ENCODE measurements at places on chromosomes 5 and 9.
A peak's percentile ranks its signal among the peaks of the same experiment; 100 is the strongest.

- no peak for DNase-seq
These were observed 336.6 kb upstream of the DAB2 start for GRCh38 chr5:39761199-39761950.

- no peak for DNase-seq
These were observed 66.5 kb upstream of the TGFBR1 start for GRCh38 chr9:99038484-99038820.

- DNase-seq: no peak
These were observed 59.2 kb downstream of the YTHDC2 start for GRCh38 chr5:113572716-113573115.

GRCh38 chr5:36646507-36647023 is 40.2 kb downstream of the SLC1A3 start:
- no peak for DNase-seq

DNA sequence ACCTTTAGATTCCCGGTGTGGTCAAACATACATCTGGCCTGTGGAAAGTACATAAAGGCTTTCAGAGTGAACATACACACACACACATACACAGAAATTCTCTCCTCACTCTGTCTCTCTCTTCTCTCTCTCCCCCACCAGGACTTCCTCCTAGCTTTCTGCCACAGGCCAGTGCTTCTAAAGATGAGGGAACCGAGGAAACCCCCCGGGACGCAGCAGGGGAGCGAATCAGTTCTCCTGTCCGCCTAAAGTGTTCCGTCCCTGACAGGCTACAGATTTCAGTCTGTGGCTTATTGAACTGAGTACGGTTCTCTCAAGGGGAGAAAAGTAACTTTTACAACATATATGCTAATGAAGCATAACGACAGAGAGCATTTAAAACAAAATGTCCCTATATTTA is 75.8 kb downstream of the MED27 start:
- DNase-seq: no peak

DNA sequence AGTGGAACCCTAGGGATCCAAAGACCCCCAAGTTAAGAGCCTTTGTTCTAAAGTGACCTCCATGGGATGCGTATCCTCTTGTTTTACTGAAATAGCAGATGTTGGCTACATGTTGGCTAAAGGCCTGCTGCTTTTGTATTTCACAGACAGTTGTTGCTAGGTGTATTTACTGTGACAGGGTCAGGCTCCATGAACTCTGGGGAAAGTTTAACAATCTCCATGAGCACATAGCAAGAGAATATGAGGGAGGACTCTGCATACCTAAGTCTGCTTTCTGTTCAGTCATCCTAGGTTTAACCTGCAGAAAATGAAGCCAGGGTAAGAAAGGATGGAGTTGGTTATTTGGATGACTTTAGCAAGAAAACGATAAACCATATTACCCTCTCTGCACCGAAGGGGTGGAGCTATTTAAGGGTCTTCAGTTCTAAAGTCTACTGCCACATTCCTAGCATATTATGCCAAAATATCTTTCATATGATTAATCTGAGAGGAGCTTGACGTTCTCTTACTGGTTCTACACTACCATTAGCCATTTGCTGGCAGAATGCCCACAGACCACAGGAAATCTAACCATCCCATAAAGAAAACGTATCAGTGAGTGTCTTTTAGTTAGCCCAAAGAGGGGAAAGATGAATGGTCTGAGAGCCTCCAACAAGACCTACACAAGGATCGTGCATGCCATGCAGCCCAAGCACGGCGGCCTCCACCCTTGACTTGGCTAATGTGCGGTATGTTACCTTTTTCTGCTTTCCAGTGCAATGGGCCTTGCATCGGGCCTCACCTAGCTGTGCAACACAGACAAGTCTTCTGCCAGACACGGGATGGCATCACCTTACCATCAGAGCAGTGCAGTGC is 127.8 kb downstream of the SAXO1 start:
- DNase-seq: no peak

DNA sequence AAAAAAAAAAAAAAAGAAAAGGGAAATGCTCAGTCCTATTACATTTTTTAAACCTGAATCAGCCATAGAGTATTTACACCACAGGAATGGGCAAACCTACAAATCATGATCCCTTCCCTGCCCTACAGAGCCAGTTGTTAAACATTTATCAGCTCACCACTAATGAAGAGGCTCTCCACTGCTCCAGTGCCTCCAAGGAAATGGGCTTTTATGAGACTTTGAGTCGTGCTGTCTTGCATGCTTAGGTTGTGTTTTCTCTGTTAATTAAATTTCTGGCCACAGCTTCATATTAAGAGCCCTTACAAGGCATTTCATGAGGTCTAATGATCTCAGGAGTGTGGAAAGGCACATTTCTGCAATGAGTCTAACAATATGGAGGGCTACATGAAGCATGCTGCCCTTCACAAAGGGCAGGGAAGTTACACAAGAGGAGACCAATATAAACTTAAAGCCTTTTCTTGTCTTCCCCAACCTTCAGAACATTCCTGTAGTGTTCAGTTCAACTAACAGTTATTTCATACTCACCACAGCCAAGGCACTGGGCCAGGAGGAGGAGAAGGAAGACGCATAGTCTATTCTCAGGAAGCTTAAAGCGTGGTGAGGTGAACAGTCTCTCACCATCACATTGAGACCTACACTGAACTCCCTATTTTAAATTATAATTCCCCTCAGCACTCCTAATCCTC is 140.1 kb upstream of the ABCA1 start:
- DNase-seq: no peak

GRCh38 chr5:143345671-143346440 is 57.6 kb downstream of the NR3C1 start:
- no peak for DNase-seq

DNA sequence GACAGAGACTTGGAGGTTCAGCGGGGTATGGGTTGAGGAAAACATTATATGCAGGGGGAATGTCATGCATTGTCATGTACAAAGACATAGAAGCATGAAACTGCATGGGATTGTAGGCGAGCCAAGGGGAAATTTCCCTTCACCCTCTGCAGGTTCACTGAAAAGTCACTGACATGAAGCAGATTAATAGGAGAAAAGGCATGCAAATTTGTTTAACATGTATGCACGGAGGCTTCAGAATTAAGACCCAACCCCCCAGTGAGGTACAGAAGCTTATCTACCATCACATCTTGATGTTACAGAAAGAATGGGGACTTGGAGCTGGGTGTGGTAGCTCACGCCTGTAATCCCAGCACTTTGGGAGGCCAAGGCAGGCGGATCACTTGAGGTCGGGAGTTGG is 18.5 kb downstream of the NIM1K start:
- DNase-seq: no peak

GRCh38 chr9:109776391-109776790 is 3.6 kb upstream of the PALM2AKAP2 start:
- DNase-seq: no peak

DNA sequence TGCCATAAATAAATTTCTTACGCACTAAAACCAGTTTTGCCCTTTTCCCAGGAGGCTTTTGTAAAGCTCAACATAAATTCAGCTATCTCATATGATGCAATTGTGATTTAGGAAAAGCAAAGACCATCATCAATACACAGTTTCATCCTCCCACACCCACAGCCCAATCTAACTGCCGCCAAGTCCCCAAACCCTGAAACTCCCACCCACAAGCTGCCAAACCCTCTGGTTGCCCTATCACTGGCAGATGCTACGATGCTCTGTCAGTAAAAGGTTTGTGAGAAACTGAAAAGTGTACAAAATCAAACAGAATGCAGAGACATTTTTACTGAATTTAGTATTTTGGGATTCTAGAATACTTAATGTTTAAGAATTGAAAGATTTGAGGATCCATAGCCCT is 42.8 kb upstream of the NR4A3 start:
- DNase-seq: no peak

- no peak for DNase-seq
These were observed 18.6 kb upstream of the PSAT1 start for GRCh38 chr9:78278177-78278777.

GRCh38 chr9:127216210-127216887 is 48.2 kb upstream of the GARNL3 start:
- no peak for DNase-seq

DNA sequence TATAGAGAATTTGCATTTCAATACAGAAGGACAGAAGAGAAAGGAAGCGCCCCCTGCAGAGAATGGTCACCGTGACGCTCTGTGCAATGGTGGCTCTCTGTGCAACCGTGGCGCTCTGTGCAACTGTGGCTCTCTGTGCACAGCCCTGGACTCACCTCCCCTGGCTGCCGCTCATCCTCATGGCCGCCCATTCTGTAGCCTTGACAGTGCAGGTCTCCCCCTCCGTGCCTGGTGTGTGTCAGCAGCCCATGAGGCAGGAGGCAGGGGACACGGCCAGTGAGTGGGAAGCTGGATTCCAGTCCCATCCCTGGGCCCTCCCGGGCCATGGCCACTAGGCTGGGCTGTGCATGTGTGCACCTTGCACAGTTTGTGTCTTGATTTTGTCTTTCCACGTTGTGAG is 12.0 kb downstream of the EXOC3 start:
- DNase-seq: no peak

DNA sequence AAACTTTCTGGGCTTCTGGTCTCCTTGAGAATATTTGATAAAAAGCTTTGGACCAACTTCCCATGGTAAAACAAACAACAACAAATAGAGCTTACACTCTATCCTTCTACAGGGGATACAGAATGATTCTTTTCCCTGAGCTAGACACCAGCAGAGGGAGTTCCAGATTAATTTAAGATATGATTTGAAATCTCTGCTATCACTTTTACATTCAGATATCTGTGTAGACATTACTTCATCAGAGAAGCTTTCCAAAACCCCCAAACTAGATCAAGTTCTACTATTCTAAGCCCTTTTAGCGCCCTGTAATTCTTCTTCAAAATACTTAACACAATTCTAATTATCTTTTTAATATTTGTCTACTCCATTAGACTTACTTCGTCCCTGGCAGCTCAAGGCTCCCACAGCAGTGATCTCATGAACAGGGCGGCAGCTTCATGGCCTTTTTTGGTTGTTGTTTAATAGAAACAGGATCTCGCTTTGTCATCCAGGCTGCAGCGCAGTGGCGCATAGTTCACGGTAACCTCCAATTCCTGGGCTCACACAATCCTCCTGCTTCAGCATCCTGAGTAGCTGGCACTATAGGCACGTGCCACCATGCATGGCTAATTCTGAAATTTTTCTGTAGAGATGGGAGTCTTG is 955 bp upstream of the GALNT12 start:
- DNase-seq: no peak

GRCh38 chr9:129868872-129869486 is 33.7 kb downstream of the USP20 start:
- peak; percentile 86 for DNase-seq

DNA sequence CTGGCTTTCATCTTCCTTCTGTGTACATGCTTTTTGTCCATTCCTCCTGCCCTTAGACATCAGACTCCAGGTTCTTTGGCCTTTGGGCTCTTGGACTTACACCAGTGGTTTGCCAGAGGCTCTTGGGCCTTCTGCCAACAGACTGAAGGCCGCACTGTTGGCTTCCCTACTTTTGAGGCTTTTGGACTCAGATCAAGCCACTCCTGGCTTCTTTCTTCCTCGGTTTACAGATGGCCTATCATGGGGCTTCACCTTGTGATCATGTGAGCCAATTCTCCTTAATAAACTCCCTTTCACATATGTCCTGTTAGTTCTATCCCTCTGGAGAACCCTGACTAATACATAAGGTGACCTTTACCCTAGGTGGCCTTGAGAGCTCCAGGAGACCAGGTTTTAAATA is 189.1 kb upstream of the CCNG1 start:
- no peak for DNase-seq

DNA sequence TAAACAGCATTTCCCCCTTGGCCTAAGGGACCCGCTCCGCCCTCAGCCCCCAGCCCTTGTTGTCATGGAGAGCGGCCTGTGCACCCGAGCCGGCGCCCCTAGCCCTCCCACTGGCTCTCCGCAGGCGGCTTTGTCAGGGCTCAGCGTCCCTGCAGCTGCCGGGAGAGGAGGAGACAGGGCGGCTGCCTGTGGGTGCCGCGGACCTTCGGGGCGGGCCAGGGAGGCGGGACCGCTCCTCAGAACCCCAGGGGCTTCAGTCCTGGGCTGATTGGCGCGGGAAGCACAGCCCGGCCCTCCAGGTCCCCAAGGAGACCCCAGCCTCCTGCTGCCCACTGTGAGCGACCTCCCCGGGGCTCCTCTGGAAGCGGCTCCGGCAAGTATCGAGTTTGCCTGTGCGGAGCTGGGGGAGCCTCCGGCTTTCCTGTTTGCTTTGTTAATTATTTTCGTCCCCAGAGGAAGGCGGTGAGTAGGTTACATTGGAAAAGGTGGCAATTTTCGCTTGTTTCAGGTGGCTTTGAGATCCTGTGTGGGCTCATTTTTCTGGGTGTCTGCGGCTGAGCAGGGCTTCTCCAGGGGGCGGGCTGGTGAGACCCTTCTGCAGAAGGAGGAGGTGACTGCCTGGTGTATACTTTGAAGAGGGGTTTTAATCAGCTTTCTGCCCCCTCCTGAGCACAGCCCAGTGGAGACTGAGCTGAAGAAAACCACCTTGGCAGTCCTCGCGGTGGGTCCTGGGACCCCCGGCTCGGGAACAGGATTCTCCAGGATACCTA is at the start of gene FGD3:
Gene FGD3, plus strand, starts transcription at position 256 of the 770 bp plus-strand sequence. CDS start 28,734 bp downstream, outside the sequence.
- no peak for DNase-seq

- DNase-seq: no peak
These were observed 21.7 kb downstream of the TCF7 start for GRCh38 chr5:134136221-134136631.

DNA sequence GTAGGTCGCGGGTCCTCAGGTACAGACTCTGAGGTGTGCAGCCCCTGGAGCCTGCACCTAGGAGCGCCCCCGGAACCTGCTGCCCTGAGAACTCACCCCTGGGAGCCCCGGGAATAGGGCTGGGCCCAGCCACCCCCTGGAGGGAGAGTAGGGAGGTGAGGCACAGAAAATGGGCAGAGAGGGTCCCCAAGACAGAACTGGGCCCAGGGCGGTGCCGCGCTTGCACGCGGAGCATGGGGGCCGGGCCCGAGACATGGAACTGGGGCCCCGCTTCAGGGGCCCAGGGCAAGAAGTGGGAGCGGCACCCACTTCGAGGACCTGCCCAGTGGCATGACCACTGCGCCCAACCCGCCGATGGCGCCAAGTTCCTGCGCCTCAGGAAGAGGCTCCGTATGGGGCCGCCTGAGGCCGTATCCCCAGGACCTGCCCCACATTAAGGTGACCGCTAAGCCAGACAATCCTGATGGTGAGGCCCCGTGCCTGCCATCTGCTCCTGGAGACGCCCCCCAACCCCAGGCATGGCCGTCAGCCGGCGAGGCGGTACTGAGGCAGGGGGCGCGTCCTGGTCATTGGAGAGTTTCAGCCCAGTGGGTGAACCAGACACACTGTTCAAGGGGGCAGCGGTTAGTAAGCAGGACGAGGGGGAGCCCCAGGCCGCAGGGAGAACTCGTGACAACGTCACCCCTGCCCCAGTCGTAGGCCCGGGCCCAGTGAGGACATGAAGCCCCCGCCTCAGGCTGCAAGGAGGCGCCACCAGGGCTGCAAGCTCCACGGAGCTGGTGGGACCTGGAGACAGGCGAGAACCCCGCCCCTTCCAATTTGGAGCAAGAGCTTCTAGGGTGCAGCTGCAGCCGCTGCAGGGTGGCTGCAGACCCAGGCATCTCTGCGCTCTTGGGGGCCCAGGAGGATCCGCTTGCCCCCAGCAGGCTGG is 89.5 kb upstream of the PUM3 start:
- no peak for DNase-seq

- no peak for DNase-seq
These were observed 587.7 kb upstream of the GRAMD2B start for GRCh38 chr5:125835293-125836172.

Data from activated gamma-delta T cell treated with anti-CD3 and anti-CD28 coated beads, Interleukin-2, amount 50 U/mL, for 16 hours (primary cell).